ENCODE measurements at places on chromosomes 3 and 15. TPM values are rescaled to one million over a fixed set of nuclear protein-coding genes. Genes with fewer than 3 reads are reported as not detected.

DNA sequence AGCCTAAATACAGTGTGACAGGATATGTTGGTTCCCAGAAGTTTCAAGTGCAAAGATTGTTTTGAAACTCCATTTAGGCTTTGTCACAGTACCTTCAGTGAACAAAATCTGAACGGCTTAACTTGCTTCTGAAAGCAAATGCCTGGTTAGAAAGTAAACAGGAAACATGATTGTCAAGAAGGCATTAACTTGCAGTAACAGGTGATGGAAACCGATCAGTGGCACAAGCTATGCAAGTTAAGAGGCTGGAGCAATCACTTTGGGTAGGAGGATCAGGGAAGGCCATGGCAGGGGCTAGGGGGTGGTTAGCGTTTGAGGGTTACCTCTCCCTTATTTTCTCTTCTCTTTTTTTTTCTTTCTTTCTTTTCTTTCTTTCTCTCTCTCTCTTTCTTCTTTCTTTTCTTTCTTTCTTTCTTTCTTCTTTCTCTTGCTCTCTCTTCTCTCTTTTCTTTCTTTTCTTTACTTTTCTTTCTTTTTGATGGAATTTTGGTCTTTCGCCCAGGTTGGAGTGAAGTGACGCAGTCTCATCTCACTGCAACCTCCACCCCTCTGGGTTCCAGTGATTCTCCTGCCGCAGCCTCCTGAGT is 2.4 kb downstream of the HYKK start:
- DNase-seq = no peak

DNA sequence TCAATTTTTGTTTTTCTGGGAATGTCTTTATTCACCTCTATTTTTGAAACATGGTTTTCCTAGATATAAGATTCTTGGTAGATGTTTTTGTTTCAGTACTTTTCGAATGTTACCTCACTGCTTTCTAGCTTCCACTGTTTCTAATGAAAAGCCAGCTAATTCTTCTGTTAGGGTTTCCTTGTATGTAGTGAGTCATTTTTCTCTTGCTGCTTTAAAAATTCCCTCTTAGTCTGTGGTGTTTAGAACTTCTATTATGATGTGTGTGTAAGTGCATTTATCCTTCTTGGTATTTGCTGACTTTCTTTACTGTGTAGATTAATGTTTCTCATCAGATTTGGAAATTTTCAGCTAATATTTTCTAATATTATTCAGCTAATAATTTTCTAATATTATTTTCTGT is 151.1 kb upstream of the OSTN start:
- no peak for DNase-seq

GRCh38 chr3:67662733-67663132 is 8.3 kb upstream of the SUCLG2 start:
- DNase-seq = no peak

GRCh38 chr15:61083788-61084134 is 145.3 kb downstream of the RORA start:
- DNase-seq = no peak

DNA sequence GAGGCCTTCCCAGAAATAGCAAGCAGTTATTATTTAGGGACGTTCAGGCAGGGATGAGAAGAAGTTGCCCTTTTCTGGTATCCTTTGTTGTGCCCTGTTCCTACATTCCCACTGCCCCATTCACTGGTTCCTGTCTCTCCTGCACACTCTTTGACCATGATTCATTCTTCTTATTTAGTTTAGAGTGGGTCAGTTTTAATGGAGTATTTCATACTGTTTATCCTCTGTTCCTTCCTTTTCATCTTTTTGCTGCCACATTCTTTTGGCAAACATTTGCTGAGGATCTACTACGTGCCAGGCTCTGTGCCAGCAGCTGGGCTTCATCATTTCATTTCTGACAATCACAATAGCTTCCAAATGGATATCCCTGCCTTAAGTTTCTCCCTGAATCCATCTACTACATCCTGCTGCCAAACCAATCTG is 11.8 kb upstream of the EID1 start:
- no peak for DNase-seq

- DNase-seq = no peak
Measured at GRCh38 chr3:47225310-47225906, 57.2 kb downstream of the KIF9 start.

DNA sequence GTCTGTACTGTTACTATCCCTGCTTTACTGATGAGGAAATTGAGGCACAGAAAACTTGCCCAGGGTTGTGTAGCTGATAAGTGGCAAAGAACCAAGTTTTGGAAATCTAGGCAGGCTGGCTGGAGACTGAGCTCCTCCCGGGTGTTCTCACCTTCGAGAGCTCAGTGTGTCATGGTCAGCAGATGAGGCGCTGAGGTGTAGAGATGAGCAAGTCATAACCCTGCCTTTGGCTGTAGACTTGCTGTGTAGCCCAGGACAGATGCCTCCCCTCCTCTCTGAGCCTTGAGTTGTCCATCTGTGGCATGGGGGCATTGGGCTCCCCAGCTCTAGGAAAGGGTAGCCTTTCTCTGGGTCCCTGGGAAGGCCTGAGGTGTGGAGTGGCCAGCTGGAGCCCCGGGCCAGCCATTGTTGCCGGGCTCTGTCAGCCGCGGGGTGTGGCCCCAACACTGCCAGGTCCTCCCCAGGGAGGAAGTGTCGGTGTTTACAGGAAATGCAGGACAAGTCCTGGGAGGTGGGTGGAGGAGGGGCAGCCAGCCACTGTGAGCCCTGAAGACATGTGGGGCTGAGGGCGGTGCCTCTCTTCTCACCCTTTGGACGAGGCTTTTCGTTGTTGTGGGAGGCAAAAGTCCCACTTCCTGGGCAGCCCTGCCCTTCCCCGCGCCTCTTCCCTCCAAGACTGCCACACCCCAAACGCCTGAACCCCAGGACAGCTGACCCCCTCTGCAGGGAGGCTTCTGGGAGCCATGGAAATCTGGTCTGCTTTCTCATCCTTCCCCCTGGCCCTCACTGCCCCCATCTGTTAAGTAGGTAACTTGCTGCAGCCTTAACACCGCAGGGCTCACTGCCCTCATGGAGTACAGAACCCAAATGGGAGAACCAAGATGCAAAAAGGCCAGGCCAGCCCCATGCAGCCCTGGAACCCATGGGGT is 29.1 kb downstream of the FGD5 start:
- no peak for DNase-seq

DNA sequence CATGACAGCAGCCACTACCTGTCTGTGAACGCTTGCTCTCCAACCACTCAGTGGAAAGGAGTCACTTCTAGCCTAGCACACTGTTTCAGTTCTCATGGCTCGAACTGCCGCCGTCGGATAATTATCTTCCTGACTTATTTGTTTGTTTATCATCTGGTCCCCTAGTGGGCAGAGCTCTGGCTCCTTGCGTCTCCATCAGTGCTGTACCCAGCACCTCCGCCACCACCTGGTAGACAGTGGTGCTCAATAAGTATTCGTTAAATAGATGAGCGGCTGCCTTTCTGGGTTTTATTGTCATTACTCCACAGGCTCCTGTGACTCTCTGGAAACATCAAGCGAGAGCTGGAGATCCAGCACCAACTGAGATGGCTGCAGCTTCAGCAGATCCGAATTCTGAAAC is 297.5 kb downstream of the NTRK3 start:
- no peak for DNase-seq

DNA sequence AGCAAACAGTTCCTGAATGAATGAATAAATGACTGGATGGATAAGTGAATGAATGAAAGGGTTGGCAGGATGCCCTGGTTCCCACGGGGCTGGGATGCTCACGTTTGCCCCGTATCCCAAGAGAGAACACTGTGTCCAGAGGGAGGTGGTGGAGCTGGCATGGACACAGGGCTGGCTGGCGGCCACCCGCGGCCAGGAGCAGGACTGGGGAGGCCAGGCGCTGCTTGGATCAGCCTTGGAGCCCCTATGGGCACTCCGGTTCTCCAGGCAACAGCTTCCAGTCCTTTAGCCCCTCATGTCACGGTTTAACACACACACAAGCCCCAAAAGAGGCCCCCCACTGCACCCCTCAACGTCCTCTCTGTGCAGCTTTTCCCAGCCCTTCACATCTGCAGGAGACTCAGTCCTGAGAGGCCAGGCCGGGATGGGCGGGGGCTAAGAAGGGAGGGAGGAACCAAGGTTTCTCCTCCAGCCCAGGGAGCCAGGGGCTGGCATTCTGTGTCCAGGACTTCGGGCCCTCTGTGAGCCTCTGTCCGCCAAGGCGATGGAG is 86.0 kb upstream of the ALDH1L1 start:
- DNase-seq = no peak

GRCh38 chr3:147977001-147977400 is 567.8 kb downstream of the ZIC1 start:
- DNase-seq = no peak

DNA sequence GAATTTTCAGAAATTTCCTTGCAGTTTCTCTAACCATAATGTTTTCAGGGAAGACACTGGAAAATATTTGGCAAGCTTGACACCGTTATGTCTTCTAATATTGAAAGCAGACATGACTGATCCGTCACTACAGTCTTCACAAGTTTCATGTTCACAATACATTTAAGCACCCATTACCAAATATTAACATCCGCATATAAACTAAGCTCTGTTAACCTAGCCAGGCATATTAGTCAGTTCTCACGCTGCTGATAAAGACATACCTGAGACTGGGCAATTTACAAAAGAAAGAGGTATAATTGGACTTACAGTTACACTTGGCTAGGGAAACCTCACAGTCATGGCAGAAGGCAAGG is 162.7 kb upstream of the LYSMD4 start:
- DNase-seq = no peak

DNA sequence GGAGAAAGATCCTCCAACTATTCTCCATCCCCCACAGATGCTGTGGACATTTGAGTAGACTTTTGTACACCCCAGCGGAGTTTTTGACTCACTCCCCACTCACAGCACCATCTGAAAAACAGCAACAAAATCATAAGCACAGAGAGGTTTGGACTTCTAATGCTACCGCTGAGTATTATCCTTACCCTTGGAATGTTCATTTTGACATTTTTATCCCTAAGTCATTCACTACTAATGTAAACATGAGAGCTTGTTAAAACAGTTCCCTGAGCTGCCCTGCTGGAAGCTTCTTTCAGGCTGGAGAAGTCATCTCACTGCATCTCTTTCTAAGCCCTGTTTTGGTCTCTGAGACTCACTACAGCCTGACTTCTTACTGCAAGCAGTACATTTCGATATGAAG is 1045.9 kb downstream of the MCTP2 start:
- DNase-seq = no peak

- DNase-seq = no peak
Measured at GRCh38 chr3:166446291-166446690, 609.1 kb upstream of the BCHE start.

DNA sequence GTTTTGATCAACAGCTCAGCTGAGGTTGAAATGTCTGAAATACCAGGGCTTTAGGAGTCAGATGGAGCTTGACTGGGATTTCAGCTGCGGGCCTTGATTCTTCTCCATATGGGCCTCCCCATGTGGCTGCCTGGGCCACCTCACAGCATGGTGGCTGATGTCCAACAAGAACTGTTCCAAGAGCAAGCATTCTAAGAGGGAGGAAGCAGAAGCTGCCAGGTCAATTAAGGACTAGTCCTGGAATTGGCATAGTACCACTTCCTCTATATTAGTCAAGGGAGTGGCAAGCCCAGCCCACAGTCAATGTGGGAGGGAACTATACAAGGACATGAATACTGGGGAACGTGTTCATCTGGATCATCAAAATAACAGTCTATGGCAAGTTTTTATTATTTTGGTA is 181.7 kb upstream of the ANKRD28 start:
- DNase-seq = no peak

- DNase-seq = no peak
Measured at GRCh38 chr3:69929019-69929418, 70.5 kb upstream of the SAMMSON start.

- no peak for DNase-seq
Measured at GRCh38 chr3:19885468-19885867, 48.5 kb downstream of the EFHB start.

- no peak for DNase-seq
Measured at GRCh38 chr3:134052370-134052769, 22.6 kb upstream of the SLCO2A1 start.

DNA sequence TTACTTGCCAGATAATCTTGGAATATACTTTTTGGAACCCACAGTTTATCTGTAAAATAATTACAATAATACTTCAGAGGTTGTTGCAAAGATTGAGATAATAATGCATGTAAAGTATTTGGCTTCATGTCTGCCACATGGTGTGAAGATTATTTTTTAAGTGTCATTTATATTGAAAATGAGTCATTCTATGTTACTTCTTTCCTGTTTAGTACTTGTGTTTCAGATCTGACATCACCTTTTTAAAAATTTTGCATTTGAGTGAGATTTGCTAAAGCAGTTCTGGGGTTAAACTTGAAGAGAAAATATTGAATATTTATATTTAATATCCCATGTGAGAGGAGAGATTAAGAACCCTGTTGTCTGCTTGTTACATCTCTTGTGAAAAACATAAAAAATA is 31.2 kb downstream of the IQGAP1 start:
- no peak for DNase-seq

- no peak for DNase-seq
Measured at GRCh38 chr15:97868981-97869380, 91.5 kb upstream of the ARRDC4 start.

DNA sequence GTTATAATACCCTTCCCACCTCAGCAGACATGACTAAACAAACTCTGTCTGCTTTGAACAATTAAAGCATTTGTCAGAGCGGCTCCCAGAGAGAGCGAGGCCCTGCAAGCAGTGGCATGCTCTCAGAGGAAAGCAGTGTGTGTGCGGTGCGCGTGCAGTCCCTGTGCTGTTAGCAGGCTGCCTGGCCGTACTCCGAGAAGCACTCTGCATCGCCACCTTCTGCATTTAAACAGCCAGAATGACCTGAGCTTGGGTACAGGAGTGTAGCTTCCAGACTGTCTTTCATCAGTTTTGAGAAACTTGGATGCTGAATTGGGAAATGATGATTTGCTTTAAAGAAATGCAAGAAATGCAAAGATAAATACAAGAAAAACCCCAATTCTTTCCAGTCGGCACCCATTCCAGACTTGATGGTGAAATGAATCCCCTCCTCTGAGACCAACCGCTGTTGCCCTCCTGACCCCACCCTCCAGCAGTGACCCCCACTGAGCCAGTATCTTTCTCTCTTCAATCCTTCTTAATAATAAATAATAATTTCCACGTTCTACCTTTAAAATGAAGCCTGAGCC is 113.5 kb downstream of the VGLL4 start:
- DNase-seq = no peak

DNA sequence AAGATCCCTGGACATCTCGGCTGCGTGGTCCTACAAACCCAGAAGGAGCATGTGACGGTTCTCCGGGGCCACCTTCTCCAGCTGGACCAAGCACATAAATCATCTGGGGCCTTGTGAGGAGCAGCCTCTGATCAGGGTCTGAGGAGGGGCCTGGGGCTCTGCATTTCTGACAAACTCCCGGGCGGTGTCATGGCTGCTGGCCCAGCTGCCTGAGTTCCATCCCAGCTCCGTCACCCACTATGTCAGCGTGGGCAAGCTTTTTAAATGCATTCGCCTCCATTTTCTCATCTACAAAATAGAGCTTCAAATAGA is 126.3 kb upstream of the MEF2A start:
- no peak for DNase-seq

GRCh38 chr3:16106050-16106449 is 68.4 kb upstream of the GALNT15 start:
- no peak for DNase-seq

GRCh38 chr15:40285151-40285550 is 2.3 kb upstream of the ANKRD63 start:
- DNase-seq = peak; percentile 65

The MINDY2 gene
- 15.6 TPM for polyA plus RNA-seq

The ST3GAL6 gene
- 17.2 TPM for polyA plus RNA-seq

The RAB6B gene
- 7.7 TPM for polyA plus RNA-seq

The IL17RE gene
- polyA plus RNA-seq = 86.3 TPM

The ACTC1 gene
- 1.3 TPM for polyA plus RNA-seq

The POPDC2 gene
- polyA plus RNA-seq = 5.0 TPM

The SUCNR1 gene
- 0.15 TPM for polyA plus RNA-seq

The TF gene
- 4.8 TPM for polyA plus RNA-seq

The P2RY13 gene
- polyA plus RNA-seq = 0.77 TPM

The CCRL2 gene
- 4.1 TPM for polyA plus RNA-seq

The COL6A5 gene
- 3.5 TPM for polyA plus RNA-seq
